ENCODE measurements at places on chromosomes 13 and 19.

GRCh38 chr13:48662226-48662625 lies 8.5 kb downstream of the CYSLTR2 start:
- no peak for DNase-seq

GRCh38 chr13:89027694-89028306 lies 1356.6 kb downstream of the SLITRK5 start:
- no peak for DNase-seq

- DNase-seq: peak; percentile 6
These were observed 502.7 kb downstream of the UQCRFS1 start for GRCh38 chr19:28710278-28710677.

DNA sequence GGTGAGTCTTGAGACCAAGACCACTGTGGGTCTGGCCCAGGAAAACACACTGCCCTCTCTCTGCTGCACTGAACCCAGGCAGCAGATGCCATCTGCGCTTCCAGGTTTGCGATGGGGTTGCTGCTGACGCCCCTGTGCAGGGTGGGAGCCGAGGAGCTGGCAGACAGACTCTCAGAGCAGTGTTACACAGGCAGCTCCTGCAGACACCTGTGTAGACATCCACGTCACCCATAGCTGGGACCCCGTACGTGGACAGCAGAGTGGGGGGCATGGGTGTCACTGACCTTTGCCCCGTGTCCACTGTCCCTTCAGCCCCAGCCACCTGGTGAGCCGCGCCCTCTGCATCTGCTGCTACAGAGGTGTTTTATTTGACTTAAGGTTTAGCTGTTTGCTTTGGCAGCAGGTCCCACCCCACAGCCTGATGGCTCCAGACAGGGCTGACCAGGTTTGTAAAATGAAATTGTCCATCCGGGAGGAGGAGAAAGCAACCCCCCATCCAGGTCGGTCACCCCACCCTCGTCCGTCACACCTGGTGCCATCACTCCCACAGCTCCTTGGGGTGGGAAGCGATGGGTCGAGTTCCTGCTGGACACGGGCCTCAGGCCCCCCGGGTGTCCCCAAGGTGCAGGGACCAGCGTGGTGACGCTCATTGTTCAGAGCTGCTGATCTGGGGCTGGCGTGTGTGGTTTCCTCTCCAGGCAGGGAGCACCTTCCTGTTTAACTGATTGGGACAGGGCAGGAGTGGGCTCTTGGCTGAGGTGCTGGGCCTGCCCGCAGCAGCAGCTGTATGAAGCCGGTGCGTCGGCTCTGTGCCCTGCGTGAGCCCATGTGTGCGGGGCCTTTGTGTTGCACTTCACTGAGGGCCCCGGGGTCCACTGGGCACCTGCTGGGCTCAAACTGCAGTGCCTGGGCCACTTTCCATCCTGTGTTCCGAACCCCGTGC lies 28.4 kb downstream of the MCF2L start:
- no peak for DNase-seq

- DNase-seq: no peak
These were observed 238.3 kb downstream of the COG6 start for GRCh38 chr13:39893808-39894207.

- no peak for DNase-seq
These were observed 7.4 kb upstream of the IL17D start for GRCh38 chr13:20696073-20696472.

DNA sequence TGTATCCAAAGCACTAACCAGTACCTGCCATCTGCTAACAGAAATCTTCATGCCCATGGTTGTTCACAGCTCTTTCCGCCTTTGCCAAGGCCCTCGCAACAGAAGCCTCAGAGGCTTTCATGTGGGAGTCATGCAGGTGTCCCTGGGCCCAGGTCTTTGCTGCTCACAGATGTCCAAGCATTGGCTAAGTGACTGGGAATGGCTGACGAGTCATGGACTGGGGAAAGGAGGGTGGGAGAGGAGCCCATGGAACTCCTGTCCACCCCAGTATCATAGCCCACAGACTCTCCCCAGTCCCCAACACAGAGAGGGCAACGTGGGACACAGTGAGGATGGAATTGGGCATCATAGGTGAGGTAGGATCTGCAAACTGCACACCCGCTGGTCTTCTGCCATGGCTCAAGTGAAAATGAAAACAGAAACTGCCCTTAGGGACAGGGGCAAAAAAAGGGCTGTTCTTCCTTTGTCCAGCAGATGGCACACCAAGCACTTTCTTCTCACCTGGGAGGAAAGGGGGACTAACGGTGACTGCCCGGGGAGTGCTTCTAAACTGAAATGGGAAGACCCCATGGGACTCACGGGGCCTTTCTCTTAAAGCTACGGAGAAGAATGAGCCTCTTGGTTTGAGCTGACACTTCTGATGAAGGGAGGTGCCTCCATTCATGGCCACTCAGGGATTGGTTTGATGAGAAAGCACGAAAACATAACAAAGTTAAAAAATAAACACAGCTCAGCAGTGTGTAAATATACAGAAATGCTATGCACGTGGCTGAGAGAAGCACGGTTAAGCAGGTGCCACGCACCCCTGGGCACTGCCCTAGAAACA lies 11.1 kb upstream of the DHRS12 start:
- DNase-seq: peak; percentile 58

DNA sequence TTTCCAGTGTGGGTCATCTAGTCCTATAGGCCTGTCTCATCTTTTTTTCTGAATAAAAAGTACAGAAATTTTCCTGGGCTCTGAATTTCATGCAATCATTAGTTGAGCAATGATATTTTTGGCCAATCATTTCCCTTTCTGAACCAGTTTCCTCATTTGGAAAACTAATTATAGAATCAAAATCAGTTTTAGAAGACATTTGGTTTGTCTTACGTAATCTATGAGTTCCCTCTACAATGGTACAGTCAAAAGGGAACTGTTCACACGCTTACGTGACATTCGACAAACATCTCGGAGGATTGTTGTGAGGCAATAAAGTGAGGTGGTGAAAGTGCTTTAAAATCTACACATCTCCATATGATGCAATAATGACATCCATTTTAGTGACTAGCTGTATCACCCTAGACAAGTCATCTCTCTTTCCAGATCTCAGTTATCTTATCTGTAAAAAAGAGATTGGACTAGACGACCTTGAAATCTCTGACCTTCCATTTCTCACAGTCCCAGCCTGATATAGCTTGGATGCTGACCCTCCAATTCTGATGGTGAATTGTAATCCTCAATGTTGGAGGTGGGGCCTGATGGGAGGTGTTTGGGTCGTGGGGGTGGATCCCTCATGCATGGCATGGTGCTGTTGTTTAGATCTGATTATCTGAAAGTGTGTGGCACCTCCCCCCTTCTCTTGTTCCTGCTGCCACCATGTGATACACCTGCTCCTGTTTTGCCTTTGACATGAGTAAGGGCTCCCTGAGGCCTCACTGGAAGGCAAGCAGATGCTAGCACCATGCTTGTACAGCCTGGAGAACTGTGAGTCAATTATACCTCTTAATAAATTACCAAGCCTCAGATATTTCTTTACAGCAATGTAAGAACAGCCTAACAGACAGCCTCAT lies 26.7 kb downstream of the FLT1 start:
- peak; percentile 18 for DNase-seq

- DNase-seq: no peak
These were observed 30.2 kb upstream of the SLC15A1 start for GRCh38 chr13:98782654-98783053.

- no peak for DNase-seq
These were observed 14.4 kb upstream of the NPAS1 start for GRCh38 chr19:47005164-47005641.

GRCh38 chr13:45280011-45280410 lies 61.0 kb downstream of the TPT1 start:
- DNase-seq: no peak

DNA sequence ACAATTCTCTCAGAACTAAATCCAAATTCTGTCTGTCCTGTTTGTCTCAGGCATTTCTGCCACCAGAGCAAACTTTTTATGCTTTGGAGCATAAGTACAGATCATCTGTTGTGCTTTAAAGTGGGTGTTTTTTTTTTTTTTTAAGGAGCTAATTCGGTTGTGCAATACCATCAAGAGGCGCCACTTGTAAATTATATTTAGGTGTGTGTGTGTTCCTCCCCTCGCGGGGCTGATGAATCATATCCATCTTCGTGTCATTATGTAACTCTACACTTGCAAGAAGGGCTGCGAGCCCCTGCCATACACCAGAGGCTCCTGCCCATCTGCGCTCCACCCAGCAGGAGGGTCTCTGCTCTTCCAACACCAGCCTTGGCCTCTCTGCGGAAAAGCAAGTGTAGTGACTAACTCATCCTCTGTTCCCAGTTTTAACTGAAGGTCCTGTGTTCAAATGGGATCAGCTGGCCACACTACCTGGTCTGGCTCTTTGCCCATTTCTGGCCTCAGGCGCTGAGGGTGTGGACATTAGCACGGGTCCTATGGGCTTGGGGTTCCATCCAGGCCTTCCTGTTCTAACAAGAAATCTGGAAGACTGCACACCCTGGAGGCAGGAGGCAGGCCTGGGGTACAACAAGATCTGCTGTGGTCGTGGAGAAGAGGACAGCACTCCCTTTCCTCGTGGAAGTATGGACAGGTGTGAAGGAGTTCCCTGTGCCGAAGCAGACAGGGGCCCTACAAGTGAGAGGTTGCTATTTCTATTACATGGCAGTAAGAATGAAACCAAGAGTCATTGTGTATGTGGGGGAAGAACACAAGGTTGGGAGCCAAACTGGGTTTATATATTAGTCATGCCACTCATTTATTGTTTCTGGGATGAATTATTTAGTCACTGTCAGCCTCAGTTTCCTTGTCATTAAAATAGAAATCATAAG lies 96.1 kb upstream of the MBNL2 start:
- DNase-seq: peak; percentile 56

DNA sequence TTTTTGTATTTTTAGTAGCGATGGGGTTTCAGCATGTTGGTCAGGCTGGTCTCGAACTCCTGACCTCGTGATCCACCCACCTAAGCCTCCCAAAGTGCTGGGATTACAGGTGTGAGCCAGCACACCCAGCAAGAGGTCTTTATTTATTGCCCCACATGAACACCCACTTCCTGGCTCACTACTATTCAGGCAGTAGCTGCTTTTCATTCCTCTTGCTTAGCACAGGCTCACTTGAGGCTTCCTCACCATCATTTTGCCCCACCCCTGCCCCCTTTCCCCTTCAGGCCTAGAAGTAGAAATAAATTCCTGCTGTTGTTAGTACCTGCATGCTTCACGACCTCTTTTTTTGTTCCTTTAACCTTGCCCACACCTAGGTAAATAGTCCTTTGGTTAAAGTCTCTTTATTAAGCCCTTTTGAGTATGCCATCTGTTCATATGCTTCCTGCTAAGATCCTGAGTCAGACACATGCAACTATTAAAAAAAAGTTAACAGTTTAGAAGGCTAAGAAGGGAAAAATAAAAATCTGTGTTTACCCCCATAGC lies 33.5 kb upstream of the ITM2B start:
- no peak for DNase-seq

DNA sequence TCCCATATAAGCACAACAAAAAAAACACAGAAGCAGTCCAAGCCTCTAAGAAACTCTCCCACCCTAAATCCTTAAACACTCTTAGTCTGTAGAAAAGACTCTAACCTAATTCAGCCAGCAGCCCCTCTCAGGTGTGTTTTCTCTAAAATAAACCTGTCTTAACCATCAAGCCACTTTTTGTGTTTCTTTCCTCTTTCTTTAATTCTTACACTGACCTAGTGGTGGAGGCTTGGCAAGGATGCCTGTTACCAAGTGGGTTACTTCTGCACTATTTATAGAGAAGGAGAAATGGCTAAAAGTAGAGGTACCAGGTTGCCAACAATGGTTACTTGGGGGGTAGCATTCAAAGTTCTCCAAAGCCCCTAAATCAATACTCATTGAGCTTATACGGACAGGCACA lies 43.7 kb downstream of the ZNF333 start:
- DNase-seq: no peak

DNA sequence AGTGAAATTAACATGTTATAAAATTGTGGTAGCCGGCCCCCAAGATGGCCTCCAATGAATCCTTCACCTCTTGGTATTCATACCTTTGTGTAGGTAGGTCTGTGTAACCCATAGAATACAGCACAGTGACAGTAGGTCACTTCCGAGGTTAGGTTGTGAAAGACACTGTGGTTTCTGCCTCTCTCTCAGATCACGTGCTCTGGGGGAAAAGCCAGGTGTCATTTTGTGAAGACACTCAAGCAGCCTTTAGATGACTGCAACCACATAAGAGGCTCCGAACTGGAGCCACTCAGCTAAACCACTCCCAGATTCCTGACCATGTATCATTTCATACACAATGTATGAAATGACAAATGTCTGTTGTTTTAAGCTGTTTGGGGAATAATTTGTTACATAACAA lies 9.8 kb upstream of the USPL1 start:
- DNase-seq: peak; percentile 75

DNA sequence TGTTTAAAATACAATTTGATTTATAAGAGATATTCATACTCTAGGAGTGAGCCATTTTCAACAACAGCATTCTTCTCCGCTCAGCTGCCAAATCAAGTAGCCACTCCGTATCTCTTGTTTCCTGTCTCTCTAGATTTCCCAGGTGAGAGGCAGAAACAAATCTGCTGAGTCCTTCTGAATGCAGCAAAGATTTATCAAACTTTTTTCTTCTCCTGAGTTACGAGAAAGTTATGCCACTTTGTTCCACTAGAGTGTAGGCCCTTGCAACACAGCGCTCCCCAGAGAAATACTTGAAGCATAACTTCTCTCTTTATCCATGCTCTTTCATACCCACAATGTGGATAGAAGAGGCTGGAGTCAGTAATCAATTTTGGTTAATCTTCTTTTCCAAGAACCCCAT lies 1960.8 kb downstream of the OLFM4 start:
- DNase-seq: no peak
